CD4-positive, alpha-beta T cell (primary cell): ENCODE measurements at places on chromosomes 7 and 10.
A peak's percentile ranks its signal among the peaks of the same experiment; 100 is the strongest.

- DNase-seq, result no peak
These were observed 711 bp downstream of the HIP1 start for GRCh38 chr7:75737856-75738603.

DNA sequence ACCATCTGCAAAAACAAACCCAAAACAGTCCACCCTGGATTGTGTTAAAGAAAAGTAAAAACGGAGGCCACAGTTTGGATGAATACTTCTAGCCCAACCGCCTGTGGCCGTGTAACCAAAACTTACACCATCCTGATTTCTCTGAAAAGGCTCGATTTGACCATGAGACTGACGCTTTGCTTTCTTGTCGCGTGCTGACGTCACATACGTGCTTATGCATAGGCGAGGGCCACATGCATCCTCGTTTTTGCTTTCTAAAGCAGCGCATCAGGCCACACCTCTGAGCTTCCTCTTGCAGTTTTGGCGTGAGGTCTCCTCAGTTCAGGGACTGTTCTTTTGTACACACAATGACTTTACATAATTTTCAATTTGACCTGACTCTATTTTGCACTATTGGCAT lies 526.6 kb downstream of the GLRX3 start:
- DNase-seq, result no peak

GRCh38 chr7:2913760-2914387 lies 69.8 kb upstream of the GNA12 start:
- DNase-seq, result no peak

- no peak for DNase-seq
These were observed 804 bp downstream of the TMEM106B start for GRCh38 chr7:12211711-12212485.

- DNase-seq, result no peak
These were observed 125.3 kb downstream of the SORCS3 start for GRCh38 chr10:104766341-104766740.

- no peak for DNase-seq
These were observed 13.4 kb downstream of the STEAP1B start for GRCh38 chr7:22486597-22486996.

- no peak for DNase-seq
These were observed 78.6 kb upstream of the MAGI2 start for GRCh38 chr7:79531905-79532664.

- DNase-seq, result no peak
These were observed 281.7 kb downstream of the AUTS2 start for GRCh38 chr7:69879989-69880388.

DNA sequence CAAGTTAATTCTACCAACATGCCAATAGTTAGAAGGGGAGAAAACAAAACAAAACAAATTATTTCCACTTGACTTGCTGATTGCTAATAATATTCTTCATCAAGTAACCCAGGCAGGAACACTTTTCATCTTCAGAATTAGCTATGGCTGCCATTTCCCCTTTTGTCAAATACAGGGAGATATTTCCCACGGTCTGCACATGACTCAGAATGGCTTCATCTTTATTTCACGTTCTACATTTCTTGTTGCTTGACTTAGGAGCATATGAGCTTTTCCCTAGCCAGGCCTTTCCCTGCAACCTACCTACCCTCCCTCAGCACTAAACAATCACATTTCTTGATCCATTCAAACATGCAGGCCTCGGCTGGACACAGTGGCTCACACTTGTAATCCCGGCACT lies 6.5 kb downstream of the CPVL start:
- DNase-seq, result no peak

DNA sequence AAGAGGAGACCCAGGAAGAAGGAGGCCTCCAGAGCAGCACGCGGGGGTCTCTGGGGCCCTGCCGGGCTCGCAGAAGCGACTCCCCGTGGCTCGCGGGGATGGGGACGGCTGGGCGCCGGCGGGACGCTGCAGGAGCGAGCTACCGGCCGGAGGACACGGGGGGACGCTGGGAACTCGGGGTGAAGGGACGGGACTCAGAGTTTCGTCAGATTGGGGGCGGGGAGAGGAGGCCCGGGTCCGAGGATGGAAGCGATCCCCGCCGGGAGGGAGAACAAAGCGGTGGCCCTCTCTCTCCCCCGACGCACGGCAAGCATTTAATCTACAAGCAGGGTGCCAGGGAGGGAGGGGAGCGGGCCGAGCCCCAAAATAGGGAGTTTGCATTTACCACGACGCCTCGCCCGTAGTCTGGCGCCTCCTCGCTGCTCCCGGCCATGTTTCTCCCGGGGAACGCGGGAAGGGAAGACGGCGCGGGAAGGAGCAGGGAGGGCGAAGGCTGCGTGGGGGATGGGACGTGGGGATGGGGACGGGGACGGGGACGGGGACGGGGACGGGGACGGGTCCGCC lies at the start of gene PRTFDC1:
Gene PRTFDC1, minus strand, starts transcription at position 464 of the 564 bp plus-strand sequence. Its CDS starts 31 bp downstream, at position 433.
- peak; percentile 56 for DNase-seq

GRCh38 chr10:69494626-69495558 lies 43.6 kb downstream of the TSPAN15 start:
- DNase-seq, result no peak

- no peak for DNase-seq
These were observed 212.2 kb downstream of the TNS3 start for GRCh38 chr7:47369736-47370135.

DNA sequence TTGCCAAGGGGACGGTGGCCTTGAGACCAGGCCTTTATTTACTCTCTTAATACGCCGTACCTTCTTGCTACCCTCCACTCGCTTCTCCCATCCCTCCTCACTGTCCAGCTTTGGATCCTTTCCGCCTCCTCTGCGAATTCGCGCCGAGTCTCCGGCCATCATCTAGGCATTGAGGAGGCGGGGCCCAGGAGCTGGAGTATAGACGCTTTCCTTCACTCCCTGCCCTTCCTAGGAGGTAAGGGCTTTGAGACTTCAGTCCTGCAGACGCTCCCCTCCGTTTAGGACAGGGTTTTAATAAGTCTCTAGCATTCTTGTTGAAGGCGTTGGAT lies 538 bp downstream of the TFAM start:
- DNase-seq, result no peak

DNA sequence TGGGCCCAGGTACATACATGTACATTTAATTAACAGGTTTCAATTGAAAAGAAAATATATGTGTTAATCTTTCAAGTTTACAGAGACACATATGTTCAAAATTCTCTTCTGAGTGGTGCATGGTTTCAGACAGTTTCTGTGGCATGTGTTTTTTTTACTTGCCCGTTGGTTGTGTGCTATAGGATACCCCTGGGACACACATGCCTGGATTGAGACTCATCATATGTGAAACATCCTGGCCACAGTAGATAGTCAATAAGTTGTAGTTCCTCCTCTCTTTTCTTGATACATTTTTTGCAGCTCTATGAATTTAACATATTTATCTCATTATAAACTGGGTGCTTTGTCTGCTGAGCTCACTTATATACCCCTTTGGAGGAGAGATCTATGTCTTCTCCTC lies 207.8 kb upstream of the CTBP2 start:
- DNase-seq, result no peak

DNA sequence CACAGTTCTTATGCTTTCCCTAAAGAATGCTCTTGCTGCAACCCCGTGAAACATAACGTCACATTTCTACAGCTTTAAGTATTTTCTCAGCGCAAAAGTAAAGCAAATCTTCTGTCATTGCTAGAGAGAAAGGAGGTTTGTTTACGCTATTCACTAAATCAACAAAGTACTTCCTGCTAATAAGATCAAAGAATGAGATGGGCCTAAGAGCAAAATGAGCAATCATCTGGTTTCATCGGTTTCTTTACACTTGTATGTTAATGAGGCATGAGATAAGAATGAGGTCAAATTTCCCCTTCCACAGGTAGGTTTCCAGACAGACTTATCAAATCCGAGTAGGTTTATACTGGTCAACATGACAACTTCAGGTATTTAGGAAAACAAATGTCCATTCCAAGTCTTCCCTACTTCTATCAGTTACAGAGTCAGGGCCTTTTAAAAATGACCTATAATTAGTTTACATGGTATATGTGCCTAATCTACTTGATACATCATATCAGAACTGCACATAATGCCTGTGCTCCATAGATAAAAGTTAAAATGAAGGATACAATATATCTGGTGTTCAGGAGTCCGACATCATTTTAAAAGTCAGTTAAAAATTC lies 8.4 kb downstream of the USP6NL start:
- peak; percentile 12 for DNase-seq

DNA sequence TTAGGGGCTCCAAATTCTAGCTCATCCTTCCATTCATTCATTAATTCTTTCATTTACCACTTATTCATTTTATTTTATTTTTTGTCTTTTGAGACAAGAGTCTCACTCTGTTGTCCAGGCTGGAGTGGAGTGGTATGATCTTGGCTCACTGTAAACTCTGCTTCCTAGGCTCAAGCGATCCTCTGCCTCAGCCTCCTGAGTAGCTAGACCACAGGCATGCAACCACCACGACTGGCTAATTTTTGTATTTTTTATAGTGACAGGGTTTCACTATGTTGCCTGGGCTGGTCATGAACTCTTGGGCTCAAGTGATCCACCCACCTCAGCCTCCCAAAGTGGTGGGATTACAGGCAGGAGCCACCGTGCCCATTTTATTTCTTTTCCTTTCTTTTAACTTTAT lies 31.6 kb downstream of the FGF8 start:
- DNase-seq, result no peak
